ENCODE measurements at places on chromosomes 6 and 20. TPM values are rescaled to one million over a fixed set of nuclear protein-coding genes. Genes with fewer than 3 reads are reported as not detected.
A peak's percentile ranks its signal among the peaks of the same experiment; 100 is the strongest.

GRCh38 chr6:82704045-82704444 lies 340.4 kb downstream of the TPBG start:
- no peak for DNase-seq

- DNase-seq: no peak
Measured at GRCh38 chr6:152401978-152402377, 235.2 kb downstream of the SYNE1 start.

DDX43 gene
- total RNA-seq: 0.39 TPM

- no peak for DNase-seq
Measured at GRCh38 chr20:4370851-4371250, 350.9 kb upstream of the PRND start.

GRCh38 chr20:47789764-47790579 lies 4.7 kb upstream of the SULF2 start:
- no peak for DNase-seq

- DNase-seq: no peak
Measured at GRCh38 chr6:153862139-153862538, 176.9 kb upstream of the OPRM1 start.

PIM1 gene
- total RNA-seq: 56.0 TPM

TXLNB gene
- total RNA-seq: 0.29 TPM

PTPRA gene
- 39.0 TPM for total RNA-seq

DNA sequence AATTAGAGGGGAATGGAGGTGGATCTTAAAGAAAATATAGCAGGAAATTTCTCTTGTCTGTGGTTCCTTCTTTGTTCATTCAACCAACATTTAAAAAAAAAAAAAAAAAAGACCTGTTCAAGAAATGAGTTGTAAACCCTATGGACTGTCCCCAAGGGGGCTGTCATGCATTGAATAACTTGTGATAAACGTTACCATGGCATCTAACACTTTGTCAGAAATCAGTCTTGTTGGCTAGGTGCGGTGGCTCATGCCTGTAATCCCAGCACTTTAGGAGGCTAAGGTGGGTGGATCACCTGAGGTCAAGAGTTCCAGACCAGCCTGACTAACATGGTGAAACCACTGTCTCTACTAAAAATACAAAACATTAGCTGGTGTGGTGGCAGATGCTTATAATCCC lies 381.7 kb downstream of the BCKDHB start:
- DNase-seq: no peak

DNA sequence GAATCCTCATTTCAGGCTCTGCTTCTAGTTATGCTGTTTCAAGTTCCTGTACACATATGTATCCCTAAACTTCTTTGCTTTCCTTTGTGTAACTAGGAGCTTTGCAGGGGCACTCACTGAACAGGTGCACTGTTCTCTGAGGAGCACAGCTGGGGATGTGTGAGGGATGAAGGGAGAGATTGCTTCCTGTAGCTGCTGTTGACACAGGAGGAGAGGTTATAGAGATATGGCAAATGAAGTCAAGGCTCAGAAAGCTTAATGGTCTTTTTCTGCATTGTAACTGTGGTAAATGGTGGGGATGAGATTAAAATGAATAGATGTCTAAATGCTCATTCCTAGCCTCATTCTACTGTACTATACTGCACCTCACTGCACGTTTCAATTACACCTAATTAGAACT lies 454.3 kb downstream of the BTBD3 start:
- DNase-seq: no peak

GRCh38 chr6:168606722-168607121 lies 165.7 kb downstream of the SMOC2 start:
- DNase-seq: no peak

GRCh38 chr6:117992856-117993255 lies 85.8 kb downstream of the SLC35F1 start:
- DNase-seq: no peak

DNA sequence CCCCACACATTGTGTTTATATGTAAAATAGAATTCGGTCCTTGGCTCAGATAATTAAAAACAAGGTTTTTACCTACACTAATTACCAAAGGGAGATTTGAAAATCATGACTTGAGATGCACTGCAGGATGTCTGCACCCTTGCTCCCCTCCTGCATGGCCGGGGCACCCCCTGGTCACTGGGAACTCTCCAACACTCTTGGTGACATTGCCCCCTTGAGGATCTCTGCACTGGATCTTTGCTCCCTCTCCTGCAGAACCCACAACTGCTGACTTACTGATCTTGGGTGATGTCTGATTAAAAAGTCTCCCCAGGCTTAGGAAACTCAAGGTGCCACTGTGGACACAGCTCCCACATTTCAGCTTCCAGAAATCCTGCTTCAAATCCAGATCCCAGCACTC lies 17.1 kb upstream of the CSNK2A1 start:
- DNase-seq: no peak

SOBP gene
- total RNA-seq: 1.2 TPM

DNA sequence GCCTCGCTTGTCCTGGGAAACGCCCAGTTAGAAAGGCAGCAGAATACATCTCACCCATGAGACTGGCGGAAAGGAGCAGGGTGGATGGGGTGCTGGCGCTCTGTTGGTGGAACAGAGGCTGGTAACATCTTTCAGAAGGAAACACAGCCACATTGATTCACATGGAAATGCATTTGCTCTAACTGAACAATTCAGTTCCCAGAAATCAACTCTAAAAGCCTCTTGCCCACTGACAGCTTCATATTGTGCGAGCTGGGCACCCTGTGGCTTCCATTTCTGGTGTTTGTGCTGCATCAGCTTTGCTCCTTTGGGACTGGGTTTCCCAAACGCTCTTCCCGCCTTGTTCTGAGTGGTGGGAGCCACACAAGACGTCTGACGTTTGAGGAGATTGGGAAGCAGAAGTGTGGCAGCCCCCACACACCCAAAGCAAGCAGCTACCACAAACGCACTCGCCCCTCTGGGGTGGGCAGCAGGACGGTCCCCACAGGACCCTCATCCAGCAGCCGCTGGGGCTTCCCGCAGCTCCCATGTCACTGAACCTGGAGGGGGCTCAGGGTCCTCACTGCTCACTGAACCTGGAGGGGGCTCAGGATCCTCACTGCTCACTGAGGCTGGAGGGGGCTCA lies 229.5 kb downstream of the ERMARD start:
- DNase-seq: peak; percentile 3

GRCh38 chr6:8219352-8219943 lies 117.1 kb upstream of the EEF1E1 start:
- DNase-seq: no peak

- no peak for DNase-seq
Measured at GRCh38 chr6:75217193-75217592, 11.3 kb upstream of the COL12A1 start.

CST2 gene
- total RNA-seq: not detected

PROKR2 gene
- not detected for total RNA-seq

RNGTT gene
- 8.4 TPM for total RNA-seq

DNA sequence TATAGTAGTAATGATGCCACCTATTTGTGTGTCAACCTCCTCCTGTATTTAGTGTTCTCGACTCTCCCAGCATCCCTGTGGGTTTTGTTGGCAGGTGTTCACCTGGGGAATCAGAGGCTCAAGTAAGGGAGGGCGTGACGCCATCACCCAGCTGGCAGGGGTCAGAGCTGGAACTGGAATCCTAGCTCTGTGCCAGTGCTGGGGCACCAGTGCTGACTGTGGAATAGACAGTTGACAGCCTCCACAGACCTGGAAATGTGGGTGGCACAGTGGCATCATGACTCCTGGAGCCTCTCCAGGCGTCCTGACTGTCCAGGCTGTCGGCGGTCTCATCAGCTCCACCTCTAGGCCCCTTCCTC lies 102.8 kb downstream of the SYCP2 start:
- no peak for DNase-seq

GRCh38 chr20:54914995-54915394 lies 439.6 kb downstream of the DOK5 start:
- DNase-seq: no peak

DOK5 gene
- 0.29 TPM for total RNA-seq

DNA sequence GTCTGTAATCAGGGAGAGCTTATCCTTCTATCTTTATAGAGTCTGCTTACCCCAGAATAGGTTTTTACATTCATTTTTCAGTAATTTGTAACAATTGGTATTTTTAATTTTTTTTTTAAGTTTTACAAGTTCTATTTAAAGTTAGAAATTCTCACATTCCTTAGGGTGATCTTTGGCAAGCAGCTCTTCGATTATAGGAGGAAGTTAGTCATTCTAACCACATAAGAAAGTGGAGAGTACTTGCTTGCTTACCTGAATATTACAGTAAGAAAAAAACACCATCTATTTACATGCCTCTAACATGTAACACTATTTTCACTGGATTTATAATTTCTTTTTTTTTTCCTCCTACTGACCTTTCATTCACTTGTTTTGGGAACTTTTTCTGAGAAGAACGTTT lies 6.7 kb downstream of the TSHZ2 start:
- no peak for DNase-seq

DNA sequence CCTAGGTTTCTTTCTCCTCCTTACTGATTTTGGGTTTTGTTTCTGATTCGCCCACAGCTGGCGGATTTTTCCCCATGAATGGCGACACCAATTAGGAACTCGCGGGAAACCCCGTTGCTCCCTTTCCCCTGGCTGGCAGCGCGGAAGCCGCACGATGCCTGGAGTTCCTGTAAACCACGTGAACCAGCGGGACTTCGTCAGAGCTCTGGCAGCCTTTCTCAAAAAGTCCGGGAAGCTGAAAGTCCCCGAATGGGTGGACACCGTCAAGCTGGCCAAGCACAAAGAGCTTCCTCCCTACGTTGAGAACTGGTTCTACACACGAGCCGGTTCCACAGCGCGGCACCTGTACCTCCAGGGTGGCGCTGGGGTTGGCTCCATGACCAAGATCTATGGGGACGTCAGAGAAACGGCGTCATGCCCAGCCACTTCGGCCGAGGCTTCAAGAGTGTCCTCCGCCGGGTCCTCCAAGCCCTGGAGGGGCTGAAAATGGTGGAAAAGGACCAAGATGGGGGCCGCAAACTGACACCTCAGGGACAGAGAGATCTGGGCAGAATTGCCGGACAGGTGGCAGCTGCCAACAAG lies 3.2 kb upstream of the SEC23B start:
- no peak for DNase-seq

DNA sequence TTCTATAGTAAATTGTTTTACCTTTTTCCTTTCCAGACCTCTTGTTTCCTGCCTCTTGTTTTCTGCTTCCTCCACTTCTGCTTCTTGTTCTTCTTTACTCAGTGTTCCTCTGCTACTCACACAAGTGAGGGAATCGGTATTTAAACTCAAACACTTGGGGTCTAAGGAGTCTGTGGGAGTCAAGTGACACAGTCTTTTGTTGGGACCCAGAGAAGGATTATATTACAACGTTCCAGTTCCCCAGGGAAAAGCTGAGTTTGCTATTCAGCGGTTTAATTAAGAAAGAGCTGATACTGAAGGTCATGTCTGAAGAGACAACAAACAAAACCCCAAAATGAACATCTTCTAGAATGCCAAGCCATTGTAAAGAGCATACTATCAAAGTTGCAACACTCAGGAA lies 107.8 kb upstream of the CITED2 start:
- DNase-seq: no peak

RRAGD gene
- total RNA-seq: 3.2 TPM

DNA sequence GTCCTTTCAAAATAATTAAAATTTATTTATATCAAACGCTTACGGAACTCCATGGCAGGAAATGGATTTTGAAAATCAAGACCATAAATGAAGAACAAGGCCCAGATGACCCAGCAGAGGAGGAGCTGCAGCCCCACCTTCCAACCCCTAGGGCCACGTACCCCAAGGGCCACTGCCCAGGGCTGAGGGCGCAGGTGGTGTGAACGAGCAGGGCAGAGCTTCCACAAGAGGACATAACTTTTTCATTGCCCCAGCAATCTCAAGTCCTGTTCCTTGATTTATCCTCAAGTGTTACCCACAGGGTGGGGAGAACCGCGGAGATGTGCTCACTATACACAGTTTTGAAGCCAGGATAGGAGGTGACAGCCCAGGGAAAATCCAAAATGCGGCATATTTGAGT lies 42.8 kb downstream of the PSMG4 start:
- no peak for DNase-seq

- DNase-seq: no peak
Measured at GRCh38 chr20:24958506-24959385, 9.7 kb downstream of the CST7 start.

FHL5 gene
- 7.2 TPM for total RNA-seq

POPDC3 gene
- not detected for total RNA-seq

- DNase-seq: no peak
Measured at GRCh38 chr6:53320964-53321363, 27.8 kb downstream of the ELOVL5 start.

DNA sequence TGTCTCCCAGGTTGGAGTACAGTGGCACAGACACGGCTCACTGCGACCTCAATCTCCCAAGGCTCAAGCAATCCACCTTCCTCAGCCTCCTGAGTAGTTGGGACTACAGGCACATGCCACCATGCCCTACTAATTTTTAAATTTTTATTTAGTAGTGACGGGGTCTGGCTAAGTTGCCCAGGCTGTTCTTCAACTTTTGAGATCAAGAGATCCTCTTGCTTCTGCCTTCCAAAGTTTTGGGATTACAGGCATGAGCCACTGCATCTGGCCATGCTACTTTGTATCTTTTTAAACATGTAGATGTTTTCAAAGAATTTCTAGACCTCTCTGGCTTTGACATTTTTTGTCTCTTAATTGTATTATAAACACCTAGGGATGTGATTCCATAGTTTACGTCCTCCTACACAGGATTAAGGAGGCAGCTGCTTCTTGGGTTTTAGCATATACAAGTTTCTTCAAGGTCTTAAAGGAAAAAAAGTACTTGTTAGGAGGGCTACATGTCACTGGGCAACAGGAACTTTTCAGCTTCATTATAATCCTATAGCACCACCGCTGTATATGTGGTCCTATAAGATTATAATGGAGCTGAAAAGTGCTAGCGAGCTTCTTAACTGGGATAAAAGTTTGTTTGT lies 1.3 kb downstream of the ADAT2 start:
- no peak for DNase-seq

All from mucosa of descending colon (tissue), 3 donors.